ENCODE measurements at places on chromosomes 2 and 18. TPM values are rescaled to one million over a fixed set of nuclear protein-coding genes. Genes with fewer than 3 reads are reported as not detected.

Gene ITGA6
- total RNA-seq = 26.5 TPM

Gene TTN
- total RNA-seq = 1.6 TPM

Gene DCDC2C
- total RNA-seq = 1.2 TPM

Gene L3MBTL4
- 34.2 TPM for total RNA-seq

Gene AGPS
- 55.8 TPM for total RNA-seq

Gene CGREF1
- total RNA-seq = 18.3 TPM

Gene ZNF804A
- total RNA-seq = 13.9 TPM

Gene SMIM21
- total RNA-seq = not detected

Gene POTEI
- under 0.01 TPM for total RNA-seq

Gene SULT1C4
- 4.5 TPM for total RNA-seq

Gene MSTN
- 0.82 TPM for total RNA-seq

Gene CDK15
- 0.82 TPM for total RNA-seq

Gene LOXHD1
- total RNA-seq = 0.41 TPM

Gene CNNM4
- 5.3 TPM for total RNA-seq

Gene ST6GAL2
- total RNA-seq = 144 TPM

Gene ICOS
- total RNA-seq = not detected

Gene SMYD5
- total RNA-seq = 19.6 TPM

Gene TCF4
- 616 TPM for total RNA-seq

Gene MAP3K19
- total RNA-seq = 0.41 TPM

Gene SERPINB4
- not detected for total RNA-seq

Gene HOXD1
- not detected for total RNA-seq

Gene MAIP1
- total RNA-seq = 14.3 TPM

Gene FSIP2
- 2.0 TPM for total RNA-seq

Gene ACTG2
- total RNA-seq = 0.82 TPM

Gene ABCB11
- under 0.01 TPM for total RNA-seq

Gene SH3YL1
- 55.4 TPM for total RNA-seq

Gene RTKN
- total RNA-seq = 2.9 TPM

Gene CIAO1
- total RNA-seq = 74.6 TPM

Gene DHRS9
- 0.82 TPM for total RNA-seq

Gene TMEM169
- total RNA-seq = 23.2 TPM

Gene CYBRD1
- 10.2 TPM for total RNA-seq

Gene GTF2A1L
- total RNA-seq = not detected

Gene WNT6
- not detected for total RNA-seq

Gene FSHR
- total RNA-seq = not detected

Gene SMYD1
- not detected for total RNA-seq

Gene MBP
- total RNA-seq = 7.7 TPM

Gene SERPINB3
- total RNA-seq = not detected

Gene NDC80
- total RNA-seq = 4.5 TPM

Gene CRYBA2
- not detected for total RNA-seq

Gene CFAP210
- total RNA-seq = 5.3 TPM

Gene SPC25
- total RNA-seq = 5.3 TPM

Gene CD207
- not detected for total RNA-seq

Gene STON1
- total RNA-seq = 3.7 TPM

Gene DNAJB2
- 46.1 TPM for total RNA-seq

All from frontal cortex (tissue), 4 donors.